ENCODE measurements at places on chromosomes 11 and 22.

DNA sequence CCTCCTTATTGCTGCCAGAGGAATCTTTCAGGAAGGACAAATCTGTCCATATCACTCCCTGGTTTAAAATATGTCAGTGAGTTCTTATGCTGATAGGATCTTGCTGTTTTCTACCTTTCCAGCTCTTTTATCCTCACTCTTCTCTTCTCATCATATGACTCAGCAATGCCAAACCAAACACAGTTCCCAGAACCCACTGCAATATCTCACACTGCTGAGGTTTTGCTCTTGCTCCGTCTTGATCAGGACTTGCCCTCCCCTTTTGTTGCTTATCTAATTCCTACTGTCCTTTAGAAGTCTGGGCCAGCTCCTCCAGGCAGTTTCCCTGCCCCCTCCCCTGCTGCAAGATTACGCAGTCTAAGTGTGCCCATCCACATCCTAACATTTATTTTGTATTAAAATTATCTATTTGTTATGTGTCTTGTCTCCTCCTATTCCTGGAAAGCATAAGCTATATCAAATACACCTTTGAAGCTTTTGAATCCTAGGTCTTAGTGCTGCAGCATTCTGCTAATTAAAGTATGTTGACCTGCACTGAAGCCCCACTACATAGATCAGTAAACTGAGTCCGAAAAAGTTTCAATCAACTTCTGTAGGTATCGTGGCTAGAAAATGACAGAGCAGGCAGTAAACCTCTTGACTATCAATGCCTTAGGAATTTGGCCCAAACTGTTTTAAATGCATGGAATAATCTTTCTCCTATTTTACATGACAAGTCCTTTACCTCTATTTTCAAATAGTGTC lies 119.2 kb upstream of the C11orf87 start:
- DNase-seq: no peak

DNA sequence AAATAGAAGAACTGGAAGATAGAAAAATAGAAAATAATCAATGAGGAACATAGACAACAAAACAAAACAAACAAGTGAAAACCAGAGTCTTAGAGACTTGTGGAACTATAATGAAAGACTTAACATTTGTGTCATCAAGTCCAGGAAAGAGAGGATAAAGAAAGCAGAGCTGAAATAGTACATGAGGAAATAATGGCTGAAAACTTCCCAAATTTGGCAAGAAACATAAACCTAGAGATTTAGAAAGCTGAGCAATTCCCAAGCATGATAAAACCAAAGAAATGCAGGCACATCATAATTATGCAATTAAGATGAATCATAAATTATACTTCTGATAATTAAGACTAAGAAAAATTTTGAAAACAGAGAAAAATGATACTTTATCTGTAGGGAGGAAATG lies 614.5 kb downstream of the ETS1 start:
- no peak for DNase-seq

- DNase-seq: no peak
These were observed 44.4 kb upstream of the ANO1 start for GRCh38 chr11:70033711-70034070.

DNA sequence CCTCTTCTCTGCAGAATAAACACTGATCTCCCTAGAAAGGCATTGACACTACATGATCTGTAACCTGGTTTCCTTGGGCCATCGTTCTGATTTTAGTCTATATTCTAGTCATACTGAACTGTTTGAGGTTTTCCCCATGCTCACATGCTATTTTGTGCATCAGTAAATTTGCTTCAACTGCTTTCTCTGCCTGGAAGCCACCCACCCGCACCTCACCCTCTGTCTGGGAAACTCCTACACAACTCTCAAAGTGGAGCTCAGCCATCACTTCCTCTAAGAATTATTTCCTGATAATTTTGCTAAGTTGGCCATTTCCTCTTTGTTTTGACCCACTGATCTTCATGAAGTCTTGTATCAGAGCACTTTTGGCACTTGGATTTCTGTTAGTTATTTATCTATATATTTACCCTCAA lies 36.1 kb downstream of the MMP20 start:
- DNase-seq: no peak

DNA sequence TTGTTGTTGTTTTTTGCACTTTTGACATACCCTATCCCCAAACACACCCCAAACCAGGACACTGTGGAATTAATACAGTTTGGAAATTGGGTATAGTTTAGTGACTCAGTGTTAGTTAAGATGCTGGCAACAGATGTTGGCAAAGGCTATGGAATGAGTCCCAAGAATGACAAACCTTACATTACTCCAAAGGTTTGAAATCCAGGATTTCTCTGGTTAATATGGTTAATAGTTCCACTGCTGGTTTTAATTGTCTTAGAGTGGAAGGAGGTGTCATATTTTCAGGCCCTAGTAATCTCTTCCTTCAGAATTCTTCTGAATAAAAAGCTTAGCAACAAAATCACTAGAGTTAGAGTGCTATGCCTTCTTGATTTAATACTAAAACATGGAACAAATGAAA lies 775 bp downstream of the LPXN start:
- no peak for DNase-seq

- no peak for DNase-seq
These were observed 2.4 kb upstream of the ARHGEF12 start for GRCh38 chr11:120333801-120334200.

GRCh38 chr11:113690619-113691569 lies 15.2 kb downstream of the TMPRSS5 start:
- no peak for DNase-seq

DNA sequence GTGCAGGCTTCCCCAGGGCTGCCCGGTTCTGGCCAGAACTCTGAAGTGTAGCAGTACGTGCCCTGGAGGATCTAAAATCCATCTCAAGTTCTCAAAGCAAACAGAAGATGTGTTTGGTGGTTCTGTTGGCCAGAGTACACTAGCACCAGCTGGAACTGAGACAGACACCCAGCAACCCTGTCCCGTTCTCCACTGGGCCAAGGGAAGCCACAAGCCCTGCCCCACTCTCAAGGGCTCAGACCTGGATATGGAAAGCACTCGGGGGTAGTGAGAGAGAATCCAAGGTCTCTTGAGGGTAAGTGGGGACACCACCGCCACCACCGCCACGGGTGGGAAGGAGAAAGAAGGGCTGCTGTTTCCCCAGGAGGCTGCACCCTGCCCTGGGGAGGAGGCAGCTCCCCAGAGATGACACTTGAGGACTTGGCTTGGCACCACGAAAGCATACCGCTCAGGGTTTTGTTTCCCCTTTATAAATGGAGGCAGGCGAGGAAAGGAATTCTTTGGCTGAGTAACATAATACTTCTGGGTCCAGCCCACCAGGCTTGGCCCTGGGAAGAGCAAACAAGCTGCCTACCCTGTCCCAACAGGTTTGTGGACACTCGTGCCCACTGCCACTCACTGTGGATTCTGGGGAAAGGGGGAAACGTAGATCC lies 56.1 kb upstream of the POU2AF1 start:
- no peak for DNase-seq

- no peak for DNase-seq
These were observed 35.7 kb downstream of the SFI1 start for GRCh38 chr22:31532060-31532459.

GRCh38 chr22:45538281-45538680 lies 35.6 kb downstream of the FBLN1 start:
- DNase-seq: no peak

GRCh38 chr11:79168530-79169110 lies 272.2 kb downstream of the TENM4 start:
- DNase-seq: no peak

- no peak for DNase-seq
These were observed 898 bp upstream of the ROBO3 start for GRCh38 chr11:124864176-124864891.

DNA sequence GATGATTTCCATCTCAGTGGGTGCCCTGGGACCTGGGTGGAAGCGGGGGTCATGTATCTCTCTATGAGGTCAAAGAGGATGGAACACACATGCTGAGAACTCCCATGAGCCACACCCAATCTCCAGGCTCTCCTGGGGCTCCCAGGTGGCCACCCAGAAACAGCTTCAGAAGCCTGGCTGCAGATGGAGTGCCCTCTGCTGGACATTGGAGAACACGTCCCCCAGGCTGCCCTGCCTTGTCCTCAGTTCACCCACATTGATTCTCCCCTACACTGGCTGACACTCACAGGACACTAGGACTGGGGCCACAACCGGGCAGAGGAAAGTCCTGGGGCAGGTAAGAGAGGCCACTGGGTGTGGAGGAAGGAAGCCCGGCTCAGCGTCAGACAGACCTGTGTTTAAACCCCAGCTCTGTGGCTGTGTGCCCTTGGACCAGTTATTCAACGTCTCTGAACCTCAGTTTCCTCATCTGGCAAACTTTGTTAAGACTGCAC lies 4.5 kb upstream of the NOL12 start:
- no peak for DNase-seq

- DNase-seq: no peak
These were observed 47.8 kb downstream of the SWAP70 start for GRCh38 chr11:9711454-9712307.

- no peak for DNase-seq
These were observed 1.4 kb downstream of the ZNF74 start for GRCh38 chr22:20395181-20395906.

- no peak for DNase-seq
These were observed 420.0 kb downstream of the CTTN start for GRCh38 chr11:70818351-70818750.

DNA sequence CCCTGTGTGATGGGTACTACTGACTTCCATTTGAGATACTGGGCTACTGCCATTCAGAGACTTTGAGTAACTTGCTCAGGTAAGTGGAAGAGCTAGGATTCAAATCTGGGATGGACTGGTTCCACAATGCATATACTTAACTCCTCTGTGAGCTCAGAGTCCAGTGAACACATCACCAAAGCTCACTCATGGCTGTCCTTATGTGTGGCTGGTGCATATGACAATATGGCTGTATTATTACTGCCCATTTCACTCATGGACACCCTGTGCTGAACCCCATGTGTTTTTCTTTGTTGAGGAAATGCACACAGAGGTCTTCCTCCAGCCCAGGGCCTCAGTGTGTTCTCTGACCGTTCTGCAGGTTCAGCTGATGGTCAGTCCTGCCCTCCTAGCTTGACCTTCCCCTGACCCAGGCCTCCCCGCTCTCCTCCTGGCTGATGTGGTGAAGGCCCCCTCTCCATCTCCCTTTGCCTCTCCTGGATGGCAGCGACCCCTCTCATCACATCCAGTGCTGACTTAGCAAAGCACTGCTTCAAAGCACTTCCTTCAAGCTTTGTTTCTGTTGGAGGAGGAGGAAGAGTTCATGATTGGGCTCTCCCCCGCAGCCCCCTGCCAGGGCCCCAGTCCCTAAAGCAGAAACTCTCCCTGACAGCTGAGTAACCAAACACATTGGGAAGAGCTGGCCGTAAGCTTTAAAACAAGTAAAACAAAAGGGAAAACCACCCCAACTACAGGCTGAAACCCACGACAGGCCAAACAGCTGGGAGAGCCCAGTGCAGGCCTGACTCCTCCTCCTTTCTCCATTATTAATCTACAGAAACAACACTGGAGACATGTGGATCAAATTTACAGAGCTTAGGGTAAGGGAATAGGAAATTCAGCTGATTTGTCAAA lies 101.2 kb downstream of the NAT10 start:
- no peak for DNase-seq

DNA sequence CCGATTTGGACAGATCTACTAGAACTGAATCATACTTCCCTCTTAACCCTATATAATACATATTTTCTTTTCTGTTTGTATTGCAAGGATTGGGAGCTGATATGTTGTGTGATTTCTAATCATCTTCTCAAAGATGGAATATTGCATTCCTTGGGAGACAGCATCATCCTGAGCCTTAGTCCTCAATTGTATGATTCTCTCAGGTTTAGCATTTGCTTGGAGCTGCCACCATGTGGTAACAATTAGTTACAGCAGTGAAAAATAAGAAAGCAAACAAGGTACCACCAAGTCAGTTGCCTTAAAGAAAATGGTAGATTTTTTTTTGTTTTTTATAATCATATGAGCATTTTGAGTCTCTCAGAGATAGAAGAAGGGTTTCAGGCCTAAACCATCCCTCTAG lies 11.9 kb downstream of the SNX19 start:
- no peak for DNase-seq

DNA sequence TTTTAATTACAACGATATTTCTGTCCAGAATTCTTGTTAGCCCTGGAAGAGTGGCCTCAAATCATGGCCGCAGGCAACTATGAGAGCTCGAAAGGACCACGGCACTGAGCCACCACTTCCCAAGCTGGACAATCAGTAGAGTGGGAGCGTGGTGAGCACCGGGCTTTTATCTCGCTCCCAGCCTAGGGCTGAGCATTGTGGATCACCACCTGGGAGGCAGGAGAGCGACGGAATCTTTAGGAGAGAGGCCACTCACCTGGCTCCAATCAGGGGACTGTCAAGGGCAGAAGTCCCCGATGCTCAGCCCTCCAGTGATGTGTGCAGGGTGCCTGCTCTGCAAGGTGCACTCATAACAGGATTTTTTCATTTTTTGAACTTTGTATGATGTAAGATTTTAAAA lies 377.1 kb upstream of the B3GAT1 start:
- no peak for DNase-seq

DNA sequence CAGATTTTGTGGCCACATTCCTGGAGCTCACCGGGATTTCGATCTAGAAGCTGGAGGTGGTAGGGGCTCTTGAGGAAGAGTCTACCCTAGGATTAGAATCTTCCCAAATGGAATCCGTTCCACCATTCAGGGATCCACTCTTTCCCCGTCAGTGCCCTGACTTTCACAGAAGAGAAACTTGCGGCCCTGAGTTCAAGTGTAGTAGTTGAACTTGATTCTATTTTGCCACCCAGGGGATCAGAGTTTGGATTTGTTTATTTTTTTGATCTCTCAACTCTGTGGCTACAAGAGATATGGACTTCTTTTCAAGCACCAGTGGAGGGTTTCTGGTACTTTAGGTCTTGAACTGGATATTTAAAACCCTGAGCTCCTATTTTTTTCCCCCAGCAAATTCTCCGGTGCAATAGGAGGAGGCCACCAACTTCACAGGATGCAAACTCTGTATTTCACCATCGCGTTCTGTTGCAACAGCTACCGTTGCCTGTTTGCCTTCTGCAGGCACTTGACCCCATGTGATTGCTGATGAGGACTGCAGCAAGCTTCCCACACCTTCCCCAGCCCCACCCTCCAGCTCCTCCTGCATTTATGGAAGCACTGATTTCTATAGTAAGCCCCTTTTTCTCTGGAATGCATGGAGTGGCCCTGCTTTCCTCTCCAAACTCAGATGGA lies 14.8 kb upstream of the MRGPRF start:
- DNase-seq: no peak

- DNase-seq: no peak
These were observed 257.6 kb downstream of the NELL1 start for GRCh38 chr11:20926799-20927540.

DNA sequence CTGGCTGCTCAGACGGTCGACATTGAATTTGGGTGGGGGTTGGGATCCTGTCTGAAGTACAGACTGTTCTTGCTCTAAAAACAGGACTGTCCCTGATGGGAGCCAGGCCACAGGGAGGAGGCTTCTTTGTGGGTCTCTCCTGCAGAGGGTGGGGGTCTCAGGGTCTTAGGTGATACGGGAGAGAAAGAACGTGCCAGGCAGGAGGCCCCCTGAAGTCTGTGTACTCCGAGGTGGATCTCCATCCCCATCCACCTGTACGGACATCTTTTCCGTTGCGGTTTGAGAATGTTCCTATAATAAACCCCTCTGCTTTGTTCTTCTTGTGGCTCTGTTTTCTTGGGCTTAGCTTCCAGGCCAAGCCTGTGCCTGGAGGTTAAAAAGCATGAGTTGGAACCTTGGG lies 15.9 kb downstream of the PSMD13 start:
- no peak for DNase-seq
